Mesenteric fat pad (tissue), 1 donor: ENCODE measurements at places on chromosomes 5 and 9. TPM values are rescaled to one million over a fixed set of nuclear protein-coding genes. Genes with fewer than 3 reads are reported as not detected.

DNA sequence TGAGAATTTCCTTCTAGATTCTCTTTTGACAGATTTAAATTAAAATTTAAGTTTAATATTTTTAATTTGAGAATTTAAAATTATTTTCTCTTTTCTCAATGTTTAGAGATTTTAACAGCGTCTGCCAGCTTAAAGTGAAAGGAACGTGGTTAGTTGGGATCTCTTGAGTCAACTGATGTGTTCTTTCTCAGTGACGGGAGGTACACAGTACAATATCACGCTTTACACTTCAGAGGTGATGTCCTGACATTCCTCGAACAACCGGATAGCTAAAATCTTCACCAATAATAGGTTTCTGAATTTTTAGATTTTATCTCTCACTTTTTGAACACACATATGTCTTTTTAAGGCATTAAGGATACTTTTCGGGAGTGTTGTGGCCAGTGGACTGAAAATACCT lies 81.1 kb downstream of the FAM174A start:
- no peak for DNase-seq

DIMT1 gene
- total RNA-seq = 30.7 TPM

DNA sequence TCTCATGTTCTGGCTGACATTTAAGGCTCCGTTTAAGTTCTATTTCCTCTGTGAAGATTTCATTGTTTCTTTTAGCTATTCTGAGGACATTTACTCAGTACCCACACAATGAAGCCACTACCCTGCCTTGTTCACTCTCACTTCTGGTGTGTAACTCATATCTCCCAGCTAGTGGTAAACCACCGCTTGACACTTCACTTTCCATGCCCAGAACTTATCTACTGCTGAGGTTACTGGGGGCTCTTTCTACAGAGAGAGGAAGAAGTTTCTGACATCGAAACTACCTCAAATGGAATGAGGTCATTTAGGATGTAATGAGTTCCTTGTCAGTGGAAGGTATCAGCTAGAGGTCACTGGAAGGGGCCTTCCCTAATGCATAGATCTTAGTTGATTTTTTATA lies 501.5 kb downstream of the DMAC1 start:
- no peak for DNase-seq

GRCh38 chr5:43400082-43400481 lies 12.1 kb downstream of the CCL28 start:
- DNase-seq = no peak

GRCh38 chr5:38362713-38363112 lies 104.4 kb downstream of the EGFLAM start:
- no peak for DNase-seq

DNA sequence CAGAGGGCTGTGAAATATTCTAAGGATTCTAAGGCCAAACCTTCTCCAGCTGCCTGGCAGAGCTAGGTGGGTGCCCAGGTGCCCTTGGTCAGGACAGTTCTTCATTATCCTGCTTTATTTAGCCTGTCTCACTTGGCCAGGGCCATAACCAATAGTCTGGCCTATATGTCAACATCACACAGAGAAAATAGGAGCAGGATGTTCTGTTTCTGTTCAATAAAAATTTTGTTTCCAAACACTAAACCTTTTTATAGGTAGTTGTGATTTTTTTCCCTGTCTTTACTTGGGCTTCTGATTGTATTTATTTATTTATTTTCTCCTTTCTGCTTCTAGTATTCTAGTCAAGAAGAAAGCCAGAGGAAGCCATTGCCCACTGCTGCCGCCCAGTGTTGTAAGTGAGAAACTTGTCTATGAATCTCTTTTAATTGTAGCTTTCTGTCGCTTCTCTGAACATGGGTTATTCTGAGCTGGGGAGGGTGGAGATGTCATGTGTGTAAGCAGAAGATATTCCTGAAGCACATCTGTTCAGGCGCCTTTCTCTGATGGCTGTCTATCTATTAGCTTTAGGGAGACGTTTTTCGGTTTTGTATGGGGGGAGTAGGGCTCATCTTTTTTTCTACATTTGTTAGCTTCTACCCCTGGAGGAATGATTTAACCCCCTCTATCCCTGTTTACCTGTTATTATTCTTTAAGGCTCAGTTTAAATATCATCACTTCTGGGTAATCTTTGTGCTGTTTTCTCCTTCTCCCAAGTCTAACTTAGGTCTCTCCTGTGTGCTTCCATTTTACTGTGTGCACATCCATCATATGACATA lies 97.1 kb downstream of the UNC13B start:
- no peak for DNase-seq
